ENCODE measurements at places on chromosomes 3 and 15.

DNA sequence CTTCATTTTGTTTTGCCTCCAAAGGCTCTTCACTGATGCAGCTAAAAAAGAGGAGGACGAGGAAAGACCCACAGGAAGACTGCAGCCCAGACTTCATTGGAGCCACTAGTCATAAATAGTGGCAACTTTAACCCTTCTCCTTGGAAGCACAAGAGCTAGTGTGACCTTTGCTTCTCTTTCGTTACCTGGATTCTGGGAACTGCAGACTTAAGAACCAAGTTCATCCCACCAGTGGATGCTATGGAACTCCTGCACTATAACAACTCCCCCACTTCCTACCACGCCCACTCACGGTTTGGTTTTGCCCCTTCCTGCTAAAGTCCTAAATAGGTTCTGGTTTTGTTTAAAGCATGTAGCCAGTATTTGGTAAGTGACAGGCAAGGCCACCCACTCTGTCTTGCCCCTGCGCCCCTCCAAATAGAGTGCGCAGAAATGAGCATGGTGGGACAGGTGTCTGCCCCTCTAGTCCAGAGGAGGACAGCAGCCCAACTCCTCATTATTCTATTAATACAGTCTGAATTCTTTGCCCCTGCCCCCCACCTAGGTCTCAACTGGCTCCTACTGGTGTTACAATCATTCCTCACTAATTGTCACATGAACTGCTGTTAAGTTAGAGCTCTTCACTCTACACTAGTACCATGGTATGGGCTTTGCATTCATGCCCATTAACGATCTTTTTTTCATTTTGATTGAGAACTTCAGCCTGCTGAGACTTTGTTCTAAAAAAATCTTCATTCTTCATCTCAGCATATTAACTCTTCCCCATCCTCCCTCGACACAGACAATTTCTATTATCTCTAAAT is 504.6 kb downstream of the FOXP1 start:
- DNase-seq = no peak

DNA sequence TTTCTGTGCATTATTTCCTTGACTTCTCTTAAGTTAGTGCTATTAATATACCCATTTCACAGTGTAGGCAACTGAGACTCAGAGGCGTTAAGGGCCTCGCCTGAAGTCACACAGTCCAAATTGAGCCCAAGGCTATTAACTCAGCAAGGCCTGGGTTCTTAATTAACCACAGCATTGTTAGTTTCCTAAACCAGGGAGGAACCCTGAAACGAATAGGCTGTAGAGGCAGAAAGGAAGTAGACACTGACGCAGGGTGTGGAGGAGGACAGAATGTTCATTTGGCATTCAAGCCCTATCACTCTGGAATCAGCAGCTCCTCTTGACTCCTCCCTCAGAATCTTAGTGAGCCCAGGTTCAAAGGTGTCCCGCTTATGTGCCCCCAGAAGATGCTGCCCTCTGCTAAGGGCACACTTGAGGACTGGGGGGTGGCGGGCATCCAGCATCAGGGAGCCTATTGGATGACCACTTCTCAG is 13.9 kb downstream of the ARHGEF3 start:
- DNase-seq = peak; percentile 63

DNA sequence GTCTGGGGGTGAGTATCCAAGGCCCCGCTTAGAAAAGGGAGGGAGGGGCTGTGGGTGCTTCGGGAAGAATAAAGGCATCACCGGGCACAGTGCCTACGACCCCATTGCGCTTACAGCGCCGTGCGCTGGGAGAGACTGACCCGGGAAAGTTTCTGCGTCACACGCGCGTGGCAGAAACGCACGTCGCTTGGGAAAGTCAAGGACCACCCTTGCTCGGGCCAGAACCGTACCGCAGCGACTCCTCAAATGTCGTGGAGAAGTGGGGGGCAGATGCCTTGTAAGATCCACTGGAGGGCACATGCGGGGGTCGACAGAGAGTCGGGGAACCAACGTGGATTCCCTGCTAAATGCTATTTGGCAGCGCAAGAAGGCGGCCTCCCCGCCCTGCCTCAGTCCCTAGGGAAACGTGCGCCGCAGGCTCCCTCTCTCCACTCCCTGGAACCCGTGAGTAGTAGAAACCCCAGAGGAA is 2.4 kb downstream of the ADAMTS9 start:
- peak; percentile 7 for DNase-seq

DNA sequence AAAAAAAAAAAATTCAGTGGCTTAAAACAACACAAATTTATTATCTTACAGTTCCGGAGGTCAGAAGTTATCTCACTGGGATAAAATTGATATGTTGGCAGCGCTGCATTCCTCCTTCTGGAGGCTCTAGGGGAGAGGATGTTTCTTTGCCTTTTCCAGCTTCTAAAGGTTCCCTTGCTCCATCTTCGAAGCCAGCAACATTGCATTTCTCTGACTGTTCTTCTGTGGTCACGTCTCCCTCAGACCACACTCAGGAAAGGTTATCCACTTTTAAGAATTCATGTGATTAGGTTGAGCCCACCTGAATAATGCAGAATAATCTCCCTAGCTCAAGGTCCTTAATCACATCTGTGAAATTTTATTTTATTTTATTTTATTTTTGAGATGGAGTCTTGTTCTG is 23.4 kb upstream of the ACAP2 start:
- DNase-seq = no peak

DNA sequence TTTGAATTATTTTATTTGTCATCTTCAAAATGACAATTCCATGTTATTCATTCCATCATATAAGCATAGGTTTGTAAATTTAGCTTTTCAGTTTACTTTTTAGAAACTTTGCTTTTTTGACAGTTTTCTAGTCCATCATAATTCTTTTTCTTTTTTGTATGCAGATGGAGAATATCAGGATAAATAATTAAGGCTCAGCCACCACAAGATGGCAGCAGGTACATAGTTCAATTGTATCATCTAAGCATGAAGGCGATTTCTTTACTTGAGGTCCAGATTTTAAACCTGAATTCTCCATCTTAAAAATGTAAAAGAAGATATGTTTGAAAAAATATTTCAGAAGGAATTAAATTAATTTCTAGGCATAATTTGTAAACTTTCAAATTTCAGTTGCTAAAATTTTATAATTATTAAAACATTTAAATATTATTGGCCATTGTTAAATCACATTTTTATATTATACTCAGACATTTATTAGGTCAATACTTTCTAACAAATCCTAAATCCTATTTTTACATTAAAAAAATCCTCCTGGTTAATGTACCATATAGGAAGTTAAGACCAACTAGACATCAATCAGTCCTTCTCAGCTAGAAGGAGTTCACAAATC is 15.1 kb downstream of the PLSCR5 start:
- DNase-seq = no peak

GRCh38 chr3:101687142-101687931 is 819 bp upstream of the RPL24 start:
- no peak for DNase-seq

- DNase-seq = no peak
These were observed 72.8 kb upstream of the ITGA11 start for GRCh38 chr15:68504681-68505170.

DNA sequence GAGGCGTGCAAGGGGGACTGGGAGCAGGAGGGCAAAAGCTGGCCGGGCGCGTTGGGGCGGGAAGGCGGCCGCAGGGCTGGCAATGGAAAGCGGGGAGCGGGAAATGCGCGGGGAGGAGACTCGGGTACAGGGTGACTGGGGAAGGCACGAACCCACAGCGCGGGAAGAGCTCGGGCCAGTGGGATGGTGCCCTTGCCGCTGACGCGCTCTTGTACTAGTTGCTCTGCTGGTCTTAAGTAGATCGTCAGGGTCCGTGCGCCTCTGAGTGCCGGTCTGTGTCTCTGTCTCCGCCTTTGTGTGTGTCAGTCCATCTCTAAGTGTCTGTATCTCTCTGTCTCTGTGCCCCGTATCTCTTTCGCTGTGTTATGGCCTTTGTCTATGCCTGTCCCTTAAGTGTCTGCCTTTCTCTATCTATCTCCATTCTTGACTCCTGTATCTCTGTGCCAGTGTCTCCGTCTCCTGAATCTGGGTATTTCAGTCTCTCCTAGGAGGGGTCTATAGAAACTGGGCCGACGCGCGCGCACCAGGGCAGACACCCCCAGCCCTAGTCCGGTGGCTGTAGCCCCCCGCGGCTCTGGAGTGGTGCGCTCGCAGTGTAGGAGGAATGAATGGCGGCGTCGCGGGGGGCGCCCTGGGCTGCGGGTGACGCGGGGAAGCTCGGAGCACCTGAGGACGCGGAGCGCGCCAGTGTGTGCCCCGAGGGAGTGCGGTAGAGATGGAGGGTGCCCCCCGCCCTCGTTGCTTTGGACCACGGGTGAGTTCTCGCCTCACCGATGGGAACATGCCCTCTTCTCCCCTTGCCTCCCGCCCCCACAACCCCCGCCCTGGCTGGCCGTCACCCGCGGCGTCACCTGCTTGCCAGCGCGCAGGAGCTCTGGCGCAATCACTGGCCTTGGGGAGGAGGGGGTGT is 756 bp upstream of the CAMK2N2 start:
- DNase-seq = no peak

DNA sequence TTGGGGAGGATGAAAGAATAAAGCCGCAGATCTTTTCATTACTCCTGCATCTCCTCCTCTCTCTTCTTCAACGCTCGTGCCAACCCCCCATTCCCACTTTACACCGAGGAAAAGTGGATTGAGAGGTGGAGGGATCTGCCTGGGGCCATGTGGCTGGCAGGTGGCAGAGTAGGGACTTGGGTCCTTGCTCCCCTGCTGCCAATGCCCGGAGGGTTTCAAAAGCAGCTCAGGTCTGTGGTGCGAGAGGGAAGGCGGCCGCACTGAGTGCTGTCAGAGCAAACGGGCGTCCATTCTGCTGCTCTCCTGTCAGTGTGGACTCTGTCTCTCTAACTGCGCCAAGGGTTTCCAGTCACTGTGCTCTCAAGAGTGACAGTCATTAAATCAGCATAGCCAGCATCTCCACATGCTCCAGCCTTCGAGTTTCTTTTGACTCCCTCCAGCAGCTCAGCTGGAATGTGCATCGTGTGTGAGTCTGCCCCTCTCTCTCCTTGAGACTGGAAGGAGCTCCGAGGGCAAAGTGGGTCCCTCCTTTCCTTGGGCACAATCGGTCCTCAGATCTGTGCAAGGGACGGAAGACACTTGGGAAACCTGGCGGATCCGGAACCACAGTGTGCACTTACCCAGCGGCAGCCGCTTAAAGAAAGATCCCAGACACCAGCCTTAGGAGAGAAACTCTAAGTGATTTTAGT is 68.6 kb downstream of the VGLL4 start:
- DNase-seq = no peak

DNA sequence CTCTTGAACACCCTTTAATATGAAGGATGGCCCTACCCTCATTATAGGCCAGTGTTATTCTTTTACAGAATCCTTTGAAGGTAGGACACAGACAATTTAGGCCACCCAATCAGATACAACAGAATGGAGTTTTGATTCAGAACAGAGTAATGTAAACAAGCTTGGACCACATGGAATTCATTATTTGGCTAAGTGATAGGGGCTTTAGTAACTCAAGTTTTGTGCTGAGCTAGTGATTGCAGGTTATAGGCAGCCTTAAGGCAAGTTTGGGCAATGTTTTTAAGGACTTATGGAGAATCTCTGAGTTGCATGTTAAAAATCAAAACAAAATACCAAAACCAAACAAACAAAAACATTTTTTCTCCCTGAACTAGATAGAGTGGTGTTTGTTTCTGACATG is 312.1 kb upstream of the ROBO1 start:
- no peak for DNase-seq

DNA sequence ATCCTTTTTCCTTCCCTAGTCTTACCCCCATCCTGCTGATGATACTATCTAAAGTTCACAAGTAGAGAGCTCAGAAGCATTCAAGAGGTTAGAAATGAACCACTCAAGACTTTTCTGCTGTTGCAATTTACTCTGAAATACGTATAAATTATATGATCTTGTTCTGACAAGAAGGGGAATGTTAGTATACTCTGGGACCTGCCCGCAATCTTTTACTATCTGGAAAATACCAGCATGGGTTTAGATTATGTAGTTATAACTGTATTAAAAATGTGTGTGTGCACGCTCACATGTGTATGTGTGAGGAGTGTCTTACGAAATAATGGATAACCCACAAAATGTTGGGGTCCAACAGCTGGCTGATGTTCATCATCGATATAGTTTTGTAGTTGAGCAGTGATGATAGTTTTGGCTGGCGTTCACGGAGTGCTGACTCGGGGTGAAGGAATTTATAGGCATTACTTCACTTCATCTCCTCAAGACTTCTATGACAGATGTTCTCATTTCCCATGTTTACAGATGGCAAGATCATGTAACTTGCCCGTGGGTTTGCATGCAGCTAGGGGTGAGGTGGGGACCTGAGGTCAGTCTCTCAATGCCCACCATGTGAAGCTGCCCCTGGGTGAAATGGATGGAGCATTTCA is 297.5 kb upstream of the LYSMD4 start:
- no peak for DNase-seq

DNA sequence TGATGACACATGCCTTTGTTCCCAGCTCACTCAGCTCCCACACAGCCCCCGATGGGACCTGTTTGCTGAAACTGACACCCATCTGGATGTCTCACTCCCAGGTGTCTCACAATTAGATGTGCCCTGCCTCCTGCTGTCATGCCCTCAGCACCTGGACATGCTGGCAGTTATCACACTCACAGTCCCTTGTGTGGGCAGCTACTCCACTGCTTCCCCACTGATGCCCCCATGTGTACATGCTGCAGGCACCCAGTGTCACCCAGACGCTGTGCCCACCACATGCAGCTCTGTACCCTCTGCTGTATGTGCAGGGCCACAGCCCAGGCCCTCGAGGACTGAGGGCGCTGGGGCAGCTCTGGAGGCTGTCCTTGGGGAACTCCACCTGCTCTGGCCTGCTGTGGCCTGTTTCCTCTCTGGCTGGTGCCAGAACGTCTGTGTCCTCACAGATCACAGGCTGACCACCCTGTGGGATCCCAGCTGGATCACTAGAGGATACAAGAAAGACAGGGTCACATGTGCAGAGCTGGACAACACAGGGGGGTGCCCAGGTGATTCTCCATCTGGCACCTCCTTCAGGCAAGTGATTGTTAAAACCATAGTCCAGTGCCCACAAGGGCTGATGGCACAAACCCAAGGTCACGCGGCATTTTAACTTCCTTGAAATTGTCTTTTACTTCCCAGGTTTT is 14.0 kb downstream of the C3orf22 start:
- DNase-seq = no peak

GRCh38 chr3:165185707-165186327 is 10.4 kb downstream of the SLITRK3 start:
- no peak for DNase-seq

GRCh38 chr3:182913889-182914288 is 66.4 kb downstream of the DCUN1D1 start:
- DNase-seq = peak; percentile 66

GRCh38 chr3:181212271-181212670 is 222.7 kb upstream of the DNAJC19 start:
- DNase-seq = no peak
